GM03348 (cell line): ENCODE measurements at places on chromosomes 3 and 15.

DNA sequence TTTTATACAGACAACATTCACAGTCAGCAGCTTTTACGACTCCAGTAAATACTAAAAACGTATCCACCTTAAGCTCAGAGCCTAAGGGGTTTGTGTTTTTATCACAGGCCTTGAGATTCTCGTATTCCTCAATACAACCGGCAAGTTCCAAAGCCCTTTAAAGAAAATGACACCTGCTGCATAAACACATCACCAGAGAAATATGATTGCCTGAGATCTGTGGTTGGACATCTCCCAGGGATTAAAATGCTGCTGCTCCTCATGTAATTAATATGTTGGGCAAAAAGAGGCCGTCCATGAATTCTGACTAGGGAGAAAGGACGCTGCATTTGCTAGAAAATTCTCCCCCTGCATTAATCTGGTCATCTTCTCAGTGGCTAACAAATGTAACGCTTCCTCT is 544.8 kb downstream of the MAGI1 start:
- DNase-seq, result no peak

GRCh38 chr3:105938806-105939205 is 70.0 kb upstream of the CBLB start:
- DNase-seq, result no peak

DNA sequence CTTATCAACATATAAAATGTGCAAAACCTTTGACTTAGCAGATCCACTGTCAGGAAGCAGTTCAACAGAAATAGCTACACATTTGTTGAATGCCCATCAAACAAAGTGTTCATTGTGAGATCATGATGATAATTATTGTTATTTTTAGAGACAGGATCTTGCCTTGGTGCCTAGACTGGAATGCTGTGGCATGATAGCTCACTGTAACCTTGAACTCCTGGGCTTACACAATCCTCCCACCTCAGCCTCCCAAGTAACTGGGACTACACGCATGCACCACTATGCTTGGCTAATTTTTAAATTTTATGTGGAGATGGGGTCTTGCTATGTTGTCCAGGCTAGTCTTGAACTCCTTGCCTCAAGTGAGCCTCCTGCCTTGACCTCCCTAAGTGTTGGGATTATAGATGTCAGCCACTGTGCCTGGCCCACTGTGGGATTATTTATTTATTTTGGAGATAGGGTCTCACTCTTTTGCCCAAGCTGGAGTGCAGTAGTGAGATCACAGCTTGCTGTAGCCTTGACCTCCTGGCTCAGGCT is 8.8 kb downstream of the MAP2K5 start:
- DNase-seq, result no peak

DNA sequence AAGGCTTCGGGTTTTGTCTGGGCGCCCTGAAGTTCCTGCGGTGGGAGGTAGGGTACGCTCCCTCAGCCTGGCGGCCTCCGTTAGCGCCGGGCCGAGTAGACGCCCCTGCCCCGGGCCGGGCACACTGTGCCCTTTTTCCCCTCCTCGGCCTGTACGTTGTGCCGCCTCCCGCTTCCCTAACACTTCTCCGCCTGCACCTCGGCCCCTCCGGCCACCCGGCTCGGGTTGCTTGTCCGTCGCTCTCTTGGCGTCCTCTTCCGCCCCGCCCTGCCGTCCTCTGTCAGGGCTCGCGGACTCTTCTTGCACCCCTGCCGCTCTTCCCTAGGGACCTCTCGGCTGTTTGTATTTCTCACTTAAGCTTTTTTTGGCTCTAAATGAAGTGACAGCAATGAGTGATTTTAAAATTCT is 384 bp downstream of the KNL1 start:
- peak; percentile 78 for DNase-seq

GRCh38 chr15:31463521-31464102 is 137.0 kb downstream of the KLF13 start:
- DNase-seq, result no peak

DNA sequence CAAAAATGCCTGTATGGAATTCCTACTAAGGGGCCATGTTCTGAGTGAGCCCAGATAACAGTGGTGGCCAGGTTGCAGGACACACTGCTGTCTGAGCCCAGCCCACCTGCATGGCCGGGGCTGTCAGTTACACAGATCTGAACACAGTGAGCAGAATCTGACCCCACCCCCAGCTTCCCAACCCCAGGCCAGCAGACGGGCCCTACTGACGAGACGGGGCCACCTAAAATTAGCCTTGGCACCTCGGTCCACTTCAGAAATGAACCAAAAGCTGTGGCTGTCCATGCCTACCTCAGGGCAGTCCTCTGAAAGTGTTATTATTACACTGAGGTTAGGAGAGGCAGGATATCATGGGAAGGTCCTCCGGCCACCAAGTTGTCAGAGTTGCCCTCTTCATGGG is 51.8 kb downstream of the LMCD1 start:
- DNase-seq, result no peak

DNA sequence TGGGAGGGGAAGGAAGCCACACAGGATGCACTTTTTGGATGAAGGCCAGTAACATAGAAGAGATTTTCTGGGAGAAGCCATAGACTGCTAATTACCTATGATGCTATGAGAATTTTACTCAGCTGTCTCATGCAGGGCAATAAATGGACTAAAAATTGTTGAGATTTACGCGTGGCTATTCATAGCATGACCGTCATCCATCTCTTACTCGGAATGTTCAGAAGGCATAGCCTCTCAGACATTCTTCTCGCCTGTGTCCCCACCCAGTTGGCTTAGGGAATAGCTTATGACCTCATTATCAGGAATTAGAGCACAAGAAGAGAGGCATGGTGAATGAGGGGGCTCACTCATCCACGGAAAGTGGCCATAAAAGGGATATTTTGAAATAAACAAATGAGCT is 107.9 kb upstream of the ATP10A start:
- no peak for DNase-seq

DNA sequence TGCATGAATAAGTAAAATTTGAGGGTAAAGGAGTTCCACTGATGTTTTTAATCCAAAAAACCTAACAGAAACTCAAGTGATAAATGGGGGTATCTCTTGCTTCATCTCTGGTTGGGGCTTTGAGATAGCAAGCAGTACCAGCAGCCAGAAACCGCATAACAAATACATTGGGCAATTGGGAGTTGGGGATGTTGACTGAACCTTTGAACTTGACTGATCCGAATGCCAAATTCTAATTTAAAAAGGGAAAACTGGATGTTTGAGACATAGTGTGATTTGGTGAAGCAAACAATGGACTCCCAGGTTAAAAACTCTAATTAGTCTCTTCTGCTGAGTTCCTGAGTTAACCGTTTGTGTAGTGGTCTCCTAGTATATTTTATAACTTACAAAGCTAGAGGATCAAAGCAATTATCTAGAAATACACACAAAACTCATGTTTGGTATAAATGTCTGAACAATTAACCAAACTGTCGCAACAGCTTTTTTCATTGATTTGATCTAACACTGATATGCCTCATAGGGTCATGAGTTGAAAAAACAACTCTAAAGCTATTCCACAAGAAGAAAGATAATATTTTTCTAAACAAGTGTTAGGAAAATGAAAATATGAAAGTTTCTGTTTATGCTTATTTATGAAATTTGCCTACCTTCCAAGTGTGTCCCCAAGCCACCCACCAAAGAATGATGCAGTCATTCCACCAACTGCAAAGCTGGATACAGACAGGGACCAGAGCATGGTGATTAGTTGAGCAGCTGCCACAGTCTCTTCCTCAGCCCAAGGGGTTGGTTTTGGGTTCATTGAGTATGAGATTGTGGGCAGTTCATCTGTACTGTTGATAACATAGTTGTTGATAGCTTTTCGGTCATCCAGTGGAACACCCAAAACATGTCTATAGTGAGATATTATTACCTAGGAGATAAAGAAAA is 12.4 kb downstream of the SLC2A2 start:
- no peak for DNase-seq

DNA sequence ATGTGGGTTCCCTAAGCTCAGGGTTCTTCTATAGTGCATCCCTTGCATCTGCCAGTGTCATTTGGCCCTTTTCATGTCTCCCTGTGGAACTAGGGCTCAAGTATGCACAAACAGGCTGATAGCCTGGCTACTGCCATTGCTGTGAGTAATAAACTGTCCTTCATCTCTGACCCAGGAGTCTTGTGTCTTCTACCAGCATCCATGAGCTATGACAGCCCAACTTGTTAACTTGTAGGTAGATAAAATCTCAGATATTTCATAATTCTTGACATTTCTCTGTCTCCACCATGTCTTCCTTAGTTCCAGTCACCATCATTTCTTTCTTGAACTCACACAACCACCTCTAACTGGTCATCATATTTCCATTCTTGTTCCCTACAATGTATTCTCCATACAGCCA is 19.5 kb upstream of the BCL2L10 start:
- no peak for DNase-seq

GRCh38 chr15:95635666-95636065 is 694.8 kb upstream of the NR2F2 start:
- DNase-seq, result no peak

- DNase-seq, result no peak
These were observed 221.1 kb upstream of the THBS1 start for GRCh38 chr15:39359771-39360170.

DNA sequence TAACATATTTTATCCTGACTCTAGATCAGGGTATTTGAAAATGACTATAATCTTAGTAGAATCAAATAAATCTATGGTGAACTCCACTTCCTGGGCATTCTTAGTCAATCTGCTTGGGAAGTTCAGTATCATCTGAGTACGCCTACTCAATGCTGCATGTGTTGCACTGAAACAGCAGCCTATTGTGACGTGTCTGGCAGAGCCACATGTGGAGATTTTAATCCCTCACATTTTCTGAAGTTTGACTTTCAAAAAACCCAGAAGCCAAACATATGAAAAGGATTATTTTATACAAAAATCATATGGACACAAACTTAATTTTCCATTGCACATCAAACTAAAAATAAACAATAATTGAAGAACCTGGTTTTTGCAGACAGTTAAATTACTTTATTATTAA is 798.3 kb downstream of the ROBO1 start:
- DNase-seq, result peak; percentile 77

GRCh38 chr3:67622652-67623051 is 31.8 kb downstream of the SUCLG2 start:
- DNase-seq, result no peak

- no peak for DNase-seq
These were observed 1064.4 kb upstream of the CFAP20DC start for GRCh38 chr3:60114191-60114590.

DNA sequence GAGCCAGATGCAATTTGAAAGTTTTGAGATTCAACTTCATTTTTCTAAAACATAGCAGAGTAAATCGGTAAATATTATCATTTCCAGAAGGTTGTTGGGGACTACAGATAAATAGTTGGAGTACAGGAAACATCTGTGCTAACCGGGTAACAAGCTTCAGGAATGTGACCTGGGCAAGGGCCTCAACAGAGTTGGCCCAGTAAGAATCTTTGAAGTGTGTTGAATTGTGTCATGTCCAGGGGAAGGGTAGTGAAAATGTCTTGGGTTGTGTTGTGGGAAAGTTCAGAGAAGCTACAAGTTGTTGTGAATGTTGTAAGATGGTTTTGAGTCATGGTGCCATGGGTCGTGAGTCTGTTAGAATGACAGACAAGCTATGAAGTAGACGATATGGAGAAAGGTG is 35.7 kb downstream of the SQOR start:
- peak; percentile 22 for DNase-seq

- DNase-seq, result no peak
These were observed 291.0 kb upstream of the SATB1 start for GRCh38 chr3:18716101-18716500.

DNA sequence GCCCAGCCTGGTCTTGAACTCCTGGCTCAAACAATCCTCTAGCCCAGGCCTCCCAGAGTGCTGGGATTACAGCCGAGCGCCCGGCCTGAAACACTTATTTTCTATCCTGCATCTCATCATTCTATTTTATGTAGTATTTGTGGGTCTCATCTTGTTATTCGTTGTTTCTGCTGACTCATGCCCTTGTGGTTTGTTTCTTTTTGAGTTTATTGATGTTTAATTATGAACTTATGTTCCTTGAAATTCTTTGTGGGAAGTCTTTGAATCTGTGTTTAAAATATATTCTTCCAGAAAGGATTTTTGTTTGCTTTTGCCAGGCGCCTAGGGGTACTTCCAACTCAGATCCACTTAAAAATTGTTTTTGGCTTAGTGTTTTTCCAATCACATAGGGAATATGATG is 78.3 kb upstream of the C15orf39 start:
- peak; percentile 67 for DNase-seq

DNA sequence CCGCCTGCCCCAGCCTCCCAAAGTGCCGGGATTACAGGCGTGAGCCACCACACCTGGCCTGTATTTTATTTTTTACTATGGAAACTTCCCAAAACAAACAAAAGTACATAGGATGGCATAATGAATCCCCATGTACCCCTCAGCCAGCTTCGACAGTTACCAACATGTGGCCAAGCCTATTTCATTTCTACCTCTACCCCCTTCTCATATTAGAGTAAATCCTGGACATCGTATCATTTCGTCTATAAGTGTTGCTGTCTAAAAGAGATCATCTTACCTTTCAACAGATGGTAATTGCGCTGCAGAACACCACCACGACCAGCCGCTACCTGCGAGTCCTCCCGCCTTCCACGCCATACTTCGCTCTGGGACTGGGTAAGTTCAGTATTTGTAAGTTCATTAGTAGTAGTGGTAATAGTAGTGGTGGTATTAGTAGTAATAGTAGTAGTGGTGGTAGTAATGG is 44.9 kb downstream of the DLEC1 start:
- no peak for DNase-seq

GRCh38 chr3:192719964-192720363 is 7.4 kb downstream of the FGF12 start:
- DNase-seq, result no peak

DNA sequence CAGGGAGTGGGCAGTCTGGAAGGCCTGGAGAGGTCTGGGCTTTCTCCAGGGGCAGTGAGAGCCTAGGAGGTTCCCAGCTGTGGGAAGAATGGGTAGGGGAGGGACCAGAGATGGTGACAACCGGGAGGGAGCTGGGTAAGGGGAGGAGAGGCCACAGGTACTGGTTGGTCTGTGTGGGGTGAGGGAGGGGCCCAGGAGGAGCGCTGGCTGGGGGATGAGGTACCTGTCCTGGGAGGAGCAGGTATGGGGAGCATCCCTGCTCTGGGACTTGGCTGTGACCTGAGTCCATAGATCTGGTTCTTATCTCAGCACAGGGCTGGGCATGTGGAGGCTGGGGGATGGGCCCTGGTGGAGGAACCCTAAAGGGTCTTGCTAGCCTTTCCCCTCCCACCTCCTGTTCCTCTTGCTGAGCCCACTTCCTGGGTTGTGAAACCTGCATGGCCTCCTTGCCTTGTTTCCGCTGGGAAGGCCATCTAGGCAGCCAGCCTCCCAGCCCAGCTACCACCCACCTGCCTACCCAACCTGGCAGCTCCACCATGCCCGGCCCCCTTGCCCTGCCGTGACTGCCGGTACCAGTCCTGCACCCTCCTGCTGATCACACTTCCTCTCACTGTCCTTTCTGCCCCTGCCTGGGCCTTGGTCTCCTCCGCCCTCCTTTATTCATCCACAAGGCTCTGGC is 11.0 kb downstream of the PRKCD start:
- no peak for DNase-seq

- no peak for DNase-seq
These were observed 4.3 kb downstream of the IRAK2 start for GRCh38 chr3:10169000-10169496.

GRCh38 chr3:179852142-179852905 is 184.4 kb downstream of the PEX5L start:
- no peak for DNase-seq
